HepG2 (cell line): ENCODE measurements at places on chromosomes 7 and 10. TPM values are rescaled to one million over a fixed set of nuclear protein-coding genes. Genes with fewer than 3 reads are reported as not detected.
A peak's percentile ranks its signal among the peaks of the same experiment; 100 is the strongest.

DNA sequence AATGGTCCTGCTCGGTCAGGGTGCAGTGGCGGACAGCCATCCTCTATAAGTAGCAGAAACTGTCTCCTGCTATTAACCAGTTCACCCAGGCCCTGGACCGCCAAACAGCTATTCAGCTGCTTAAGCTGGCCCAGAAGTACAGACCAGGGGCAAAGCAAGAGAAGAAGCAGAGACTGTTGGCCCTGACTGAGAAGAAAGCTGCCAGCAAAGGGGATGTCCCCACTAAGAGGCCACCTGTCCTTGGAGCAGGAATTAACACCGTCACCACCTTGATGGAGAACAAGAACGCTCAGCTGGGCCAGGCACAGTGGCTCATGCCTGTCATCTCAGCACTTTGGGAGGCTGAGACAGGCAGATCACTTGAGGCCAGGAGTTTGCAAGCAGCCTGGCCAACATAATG lies 5.6 kb upstream of the NSUN5 start:
- no peaks in the 10 kb centered on the region for H3K36me3 ChIP-seq
- no peak overlapping the region for H3K27ac ChIP-seq
- no peak for DNase-seq
- no peak overlapping the region for H3K4me3 ChIP-seq
- H3K27me3 ChIP-seq: no peaks in the 10 kb centered on the region

GRCh38 chr7:6338551-6339274 lies 66.3 kb upstream of the CYTH3 start:
- H3K36me3 ChIP-seq: no peaks in the 10 kb centered on the region
- H3K4me1 ChIP-seq: no peaks in the 10 kb centered on the region
- H3K27ac ChIP-seq: no peak overlapping the region
- DNase-seq: no peak

IFIT2 gene
- 0.15 and 0.27 TPM in 2 replicates for total RNA-seq

DNA sequence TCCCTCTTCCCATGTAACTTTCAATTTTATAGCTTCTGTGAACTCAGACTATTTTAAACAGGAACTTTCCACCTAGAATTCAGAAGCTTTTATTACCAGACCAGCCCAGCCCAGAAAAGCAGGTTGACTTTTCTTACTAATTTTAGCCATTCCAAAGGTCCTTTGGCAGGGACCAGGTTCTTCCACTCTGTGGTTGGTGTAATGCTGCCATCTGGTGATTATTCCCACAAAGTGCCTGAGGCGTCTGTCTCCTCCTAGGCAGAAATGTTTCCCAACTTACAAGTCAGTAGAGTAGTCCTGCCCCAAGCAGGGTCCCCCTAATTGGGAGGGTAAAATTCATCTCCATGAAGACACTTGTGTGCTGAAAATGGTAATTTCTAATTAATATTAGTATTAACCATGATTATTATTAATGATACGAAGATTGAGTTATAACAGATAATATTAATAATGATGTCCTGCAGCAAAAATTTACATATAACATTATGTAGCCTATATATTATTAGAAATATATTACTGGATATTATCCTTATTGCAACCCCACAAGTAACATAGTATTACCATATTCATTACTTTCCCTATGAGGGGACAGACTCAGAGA lies 53.0 kb upstream of the PPP1R17 start:
- DNase-seq: peak; percentile 56
- no peak overlapping the region for H3K4me3 ChIP-seq
- H3K27ac ChIP-seq: no peak overlapping the region
- no peaks in the 10 kb centered on the region for H3K36me3 ChIP-seq
- no peaks in the 10 kb centered on the region for H3K4me1 ChIP-seq

SMARCD3 gene
- 0.53 and 0.62 TPM in 2 replicates for total RNA-seq

DNA sequence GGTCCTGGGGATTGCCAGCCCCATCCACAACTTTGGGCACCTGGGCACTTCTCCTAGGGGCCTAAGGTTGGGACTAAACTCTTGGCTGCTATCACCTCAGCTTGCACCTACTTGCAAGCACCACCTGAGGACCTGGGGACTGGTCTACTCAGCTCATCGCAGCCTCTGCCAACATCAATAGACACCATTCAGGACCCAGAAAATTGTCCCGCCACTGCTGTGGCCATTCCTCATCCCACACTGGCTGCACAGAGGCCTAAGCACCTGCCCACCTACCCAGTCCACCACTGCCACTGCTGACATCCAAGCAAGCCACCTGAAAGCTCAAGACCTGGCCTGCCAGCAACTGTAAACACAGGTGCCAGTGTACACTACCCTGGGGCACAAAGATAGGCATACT lies 234.1 kb downstream of the STK31 start:
- no peak for DNase-seq
- no peak overlapping the region for H3K4me3 ChIP-seq
- H3K27ac ChIP-seq: no peak overlapping the region
- H3K27me3 ChIP-seq: no peaks in the 10 kb centered on the region

GLI3 gene
- not detected in 2 replicates for total RNA-seq
